Fibroblast of skin of abdomen (primary cell): ENCODE measurements at places on chromosomes 3 and 15.

DNA sequence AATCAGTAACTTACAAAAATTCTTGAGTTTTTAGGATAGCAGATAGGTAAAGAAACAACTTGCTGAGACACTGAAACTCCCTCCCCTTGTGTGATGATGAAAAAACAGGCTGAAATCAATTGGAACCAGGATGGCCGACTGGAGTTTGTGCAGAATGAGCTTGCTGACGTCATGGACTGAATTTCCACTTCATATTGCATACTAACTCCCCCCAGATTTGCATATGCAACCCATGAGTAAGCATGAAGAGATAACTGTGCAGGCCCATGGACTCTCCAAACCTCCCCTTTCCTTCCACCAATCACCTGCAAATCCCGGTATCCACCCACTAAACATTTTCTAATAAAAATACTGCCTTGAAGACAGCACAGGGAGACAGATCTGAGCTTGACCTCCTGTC, 82.0 kb upstream of the SCN5A start:
- no peak for DNase-seq

DNA sequence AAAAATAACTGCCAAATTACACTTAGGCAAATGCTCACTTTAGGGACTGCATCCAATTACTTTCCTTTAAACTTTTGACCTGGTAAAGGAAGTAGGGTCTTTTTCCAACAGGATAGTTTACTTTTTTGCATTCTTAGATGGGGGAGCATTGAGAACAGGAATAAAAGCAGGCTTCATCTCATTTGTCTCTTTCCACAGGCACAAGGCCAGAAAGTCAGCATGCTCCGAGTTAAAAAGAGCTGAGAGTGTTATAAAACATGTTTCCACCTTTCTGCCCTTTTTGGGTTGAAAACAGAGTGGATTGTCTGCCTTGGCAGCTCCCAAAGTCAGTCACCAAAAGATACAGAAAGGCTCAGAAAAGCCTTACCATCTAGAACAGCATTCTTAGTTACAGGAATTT, 404.9 kb upstream of the ALCAM start:
- peak; percentile 27 for DNase-seq

GRCh38 chr3:98952404-98952803, 50.9 kb upstream of the DCBLD2 start:
- DNase-seq, result no peak

DNA sequence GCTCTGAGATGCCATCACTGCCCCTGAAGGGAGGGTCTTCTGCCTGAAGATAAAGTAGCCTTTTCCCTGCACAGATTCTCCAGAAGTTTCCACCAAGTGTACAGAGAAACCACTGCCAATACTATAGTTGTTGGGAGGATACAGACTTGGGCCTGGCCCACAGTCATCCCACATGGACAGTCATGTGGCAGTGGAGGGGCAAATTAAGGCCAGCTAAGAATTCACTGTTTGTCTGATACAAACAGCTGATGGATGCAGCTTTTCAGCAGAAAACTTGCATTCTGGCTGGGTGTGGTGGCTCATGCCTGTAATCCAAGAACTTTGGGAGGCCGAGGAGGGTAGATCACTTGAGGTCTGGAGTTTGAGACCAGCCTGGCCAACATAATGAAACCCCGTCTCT, 22.1 kb downstream of the HOMER2 start:
- no peak for DNase-seq

- no peak for DNase-seq
Observed at GRCh38 chr3:46898321-46899150, 21.0 kb downstream of the PTH1R start.

- no peak for DNase-seq
Observed at GRCh38 chr3:109831403-109831802, 494.1 kb upstream of the DPPA4 start.

DNA sequence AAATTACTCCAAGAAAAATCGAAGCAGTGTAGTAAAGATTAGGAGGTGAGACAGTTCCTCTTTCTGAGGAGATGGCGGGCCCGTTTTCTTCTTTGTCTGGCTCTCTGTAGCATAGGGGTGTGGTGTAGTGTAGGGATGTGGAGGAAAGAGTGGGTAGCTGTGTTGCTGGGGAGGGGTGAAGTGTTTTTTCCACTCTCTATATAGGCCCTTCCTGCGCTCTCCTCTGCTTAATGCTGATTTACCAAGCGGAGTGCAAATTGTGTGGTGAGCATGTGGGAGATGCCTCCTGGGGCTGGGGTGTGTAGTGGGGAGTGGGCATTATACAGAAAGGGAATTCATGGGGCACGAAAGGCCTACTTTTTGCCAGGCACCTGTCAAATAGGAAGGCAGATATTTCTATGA, 94.9 kb downstream of the ST6GAL1 start:
- DNase-seq, result no peak

DNA sequence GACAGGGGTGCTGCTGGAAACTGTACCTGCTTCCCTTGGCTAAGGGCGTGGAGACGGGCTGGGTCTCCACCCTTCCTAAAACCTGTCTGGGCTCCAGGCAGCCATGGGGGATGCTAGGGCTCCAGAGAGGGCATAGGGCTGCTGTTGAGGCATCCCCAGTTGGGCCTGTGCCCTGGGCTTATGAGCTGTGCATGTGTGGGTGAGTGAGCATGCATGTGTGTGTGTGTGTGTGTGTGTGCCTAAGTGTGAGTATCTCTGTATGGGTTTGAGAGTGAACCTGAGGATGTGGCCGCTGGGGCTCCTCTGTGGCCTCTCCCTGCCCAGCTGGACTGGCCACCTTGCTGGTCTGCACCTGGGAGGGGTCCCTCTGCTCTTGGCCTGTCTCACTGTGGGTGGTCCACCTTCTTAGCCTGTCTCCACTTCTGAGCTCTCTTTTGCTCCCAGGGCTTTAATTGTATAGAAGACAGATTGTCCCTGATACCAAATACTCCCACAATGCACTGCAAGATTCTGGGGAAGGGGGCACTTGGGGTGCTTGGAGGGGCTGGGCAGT, 11.9 kb upstream of the TMEM115 start:
- peak; percentile 21 for DNase-seq

DNA sequence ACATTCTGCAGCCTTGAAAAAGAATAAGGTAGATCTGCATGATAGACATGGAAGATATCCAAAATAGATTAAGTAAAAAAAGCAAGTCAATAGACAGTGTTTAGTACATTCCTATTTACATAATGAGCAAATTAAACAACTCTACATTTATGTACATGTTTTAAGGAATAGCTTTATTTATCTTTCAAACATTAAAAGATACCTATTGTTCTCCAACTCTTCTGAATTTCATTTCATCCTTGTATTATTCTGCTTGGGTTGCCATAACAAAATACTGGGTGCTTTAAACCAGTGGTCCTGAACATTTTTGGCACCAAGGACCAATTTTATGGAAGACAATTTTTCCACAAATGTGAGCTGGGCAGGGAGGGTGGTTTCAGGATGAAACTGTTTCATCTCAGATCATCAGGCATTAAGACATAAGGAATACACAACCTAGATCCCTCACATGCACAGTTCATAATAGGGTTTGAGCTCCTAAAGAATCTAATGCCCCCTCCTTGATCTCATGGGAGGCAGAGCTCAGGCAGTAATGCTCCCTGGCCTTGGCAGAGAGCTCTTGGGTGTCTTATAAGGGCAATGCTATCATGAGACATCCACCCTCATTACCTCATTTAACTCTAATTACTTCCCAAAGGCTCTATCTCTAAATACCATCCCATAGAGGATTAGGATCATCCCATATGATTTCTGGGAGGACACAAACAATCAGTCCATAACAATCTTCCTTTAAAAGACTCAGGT, 6.8 kb upstream of the KATNBL1 start:
- DNase-seq, result no peak

DNA sequence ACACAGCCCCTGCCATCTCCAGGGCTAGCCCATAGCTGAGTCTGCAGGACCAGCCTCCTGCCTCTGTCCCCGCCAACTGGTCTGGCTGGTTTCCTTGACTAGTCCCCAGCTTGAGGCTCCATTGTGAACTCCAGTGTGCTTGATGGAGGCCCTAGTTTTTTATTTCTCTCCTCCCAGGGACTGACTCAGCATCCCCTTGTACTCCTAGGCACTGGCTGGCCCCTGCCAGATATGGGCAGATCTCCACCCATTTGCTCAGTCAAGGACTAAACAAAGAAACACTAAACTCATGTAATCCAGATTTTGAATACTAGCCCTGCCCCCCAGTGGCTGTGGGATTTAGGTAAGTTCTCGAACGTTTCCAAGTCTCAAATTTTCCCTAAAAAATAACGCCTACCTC, 415.4 kb upstream of the RORA start:
- DNase-seq, result no peak

- no peak for DNase-seq
Observed at GRCh38 chr15:73539212-73540128, 93.7 kb downstream of the NPTN start.

DNA sequence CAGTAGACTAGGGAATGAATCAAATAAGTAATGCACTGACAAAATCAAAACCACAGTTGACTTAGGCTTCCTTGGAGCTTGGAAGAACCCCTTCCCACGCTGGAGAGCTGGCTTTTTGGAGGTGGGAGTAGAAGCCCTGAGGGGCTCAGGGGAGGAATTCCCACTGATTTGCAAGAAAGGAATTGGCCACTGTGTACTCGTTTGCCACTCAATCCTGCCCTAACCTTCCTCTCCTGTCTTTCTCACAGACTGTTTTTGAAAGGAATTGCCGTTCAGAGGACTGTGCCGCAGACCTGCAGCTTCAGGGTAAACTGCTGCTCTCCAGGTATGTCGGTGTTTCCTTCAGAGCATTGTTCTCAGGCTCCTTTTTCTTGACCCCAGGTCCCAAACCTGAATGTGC, 208.2 kb upstream of the CTDSPL start:
- no peak for DNase-seq

DNA sequence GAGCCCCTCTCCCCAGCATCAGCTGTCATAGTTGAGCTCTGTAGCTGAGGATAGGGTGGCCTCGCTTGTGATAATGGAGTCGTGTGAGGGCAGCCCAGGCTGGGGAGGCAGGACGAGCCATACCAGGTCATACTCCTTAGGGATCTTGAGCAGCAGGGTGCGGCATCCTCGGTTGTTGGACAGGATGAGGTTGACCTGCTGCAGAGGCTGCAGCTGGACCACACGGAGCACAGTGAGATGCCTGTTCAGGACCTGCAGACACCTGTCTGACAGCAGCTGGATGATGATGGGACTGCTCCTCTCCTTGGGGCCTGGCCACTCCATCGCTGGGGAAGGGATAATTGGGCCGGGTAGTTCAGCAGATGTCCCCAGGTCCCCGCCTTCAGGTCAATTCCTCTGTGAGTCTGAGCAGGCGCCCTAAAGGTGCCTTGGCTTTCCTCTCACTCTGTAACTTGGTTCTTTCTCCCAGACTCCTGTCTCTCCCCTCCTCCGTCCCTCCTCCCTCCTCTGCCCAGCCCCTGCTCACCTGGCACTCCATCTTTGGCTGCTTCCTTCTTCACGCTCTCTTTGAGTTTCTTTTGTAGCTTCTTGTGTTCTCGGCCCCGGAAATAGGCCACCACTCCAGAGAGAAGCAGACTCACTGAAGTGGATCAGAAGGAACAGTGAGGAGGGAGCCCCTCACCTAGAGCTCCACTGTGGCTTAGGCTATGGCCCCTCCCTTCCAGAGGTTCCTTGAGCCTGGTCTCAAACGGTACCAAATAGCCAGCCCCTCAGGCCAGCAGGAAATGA, 7.8 kb downstream of the DUOX2 start:
- no peak for DNase-seq

GRCh38 chr15:82543160-82543559, 2.9 kb upstream of the RPS17 start:
- DNase-seq, result peak; percentile 82

- DNase-seq, result no peak
Observed at GRCh38 chr3:195255571-195256501, 15.1 kb downstream of the XXYLT1 start.

DNA sequence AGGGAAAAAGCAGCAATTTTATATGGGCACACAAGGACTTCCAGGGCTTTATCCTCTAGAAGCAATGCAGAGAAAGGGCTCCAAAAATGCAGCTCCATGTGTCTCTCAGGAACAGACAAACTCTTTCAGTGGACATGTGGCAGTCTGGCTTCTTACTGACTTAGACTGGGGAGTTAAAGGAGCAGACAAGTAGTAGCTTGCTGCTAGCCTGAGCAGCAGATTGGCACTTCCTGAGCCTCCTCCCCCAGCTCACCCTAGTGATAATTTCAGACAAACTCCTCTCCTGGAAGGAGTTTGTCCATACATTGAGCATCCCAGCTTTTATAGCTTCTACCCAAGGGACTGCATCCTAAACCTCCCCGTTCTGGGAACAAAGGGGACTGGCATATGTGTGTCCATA, 101.7 kb upstream of the MANF start:
- no peak for DNase-seq

DNA sequence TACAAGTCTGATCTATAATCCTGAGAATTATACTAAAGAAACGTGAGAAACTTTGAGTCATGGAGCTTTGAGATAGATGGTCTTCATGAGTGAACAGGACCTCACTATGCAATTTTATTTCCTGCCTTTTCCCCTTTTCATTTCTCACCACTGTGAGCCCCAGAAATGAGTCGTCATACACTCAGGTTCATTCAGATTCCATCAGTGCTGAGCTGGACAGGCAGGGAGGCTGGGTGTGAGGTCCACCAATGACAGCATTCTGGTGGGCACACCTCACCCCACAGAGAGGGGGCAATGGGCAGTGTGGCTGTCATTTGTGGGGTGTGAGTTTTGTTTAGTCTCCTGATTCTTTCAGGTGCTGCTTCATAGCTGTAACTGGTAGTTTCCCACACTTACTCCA, 16.9 kb downstream of the TIGIT start:
- peak; percentile 22 for DNase-seq

DNA sequence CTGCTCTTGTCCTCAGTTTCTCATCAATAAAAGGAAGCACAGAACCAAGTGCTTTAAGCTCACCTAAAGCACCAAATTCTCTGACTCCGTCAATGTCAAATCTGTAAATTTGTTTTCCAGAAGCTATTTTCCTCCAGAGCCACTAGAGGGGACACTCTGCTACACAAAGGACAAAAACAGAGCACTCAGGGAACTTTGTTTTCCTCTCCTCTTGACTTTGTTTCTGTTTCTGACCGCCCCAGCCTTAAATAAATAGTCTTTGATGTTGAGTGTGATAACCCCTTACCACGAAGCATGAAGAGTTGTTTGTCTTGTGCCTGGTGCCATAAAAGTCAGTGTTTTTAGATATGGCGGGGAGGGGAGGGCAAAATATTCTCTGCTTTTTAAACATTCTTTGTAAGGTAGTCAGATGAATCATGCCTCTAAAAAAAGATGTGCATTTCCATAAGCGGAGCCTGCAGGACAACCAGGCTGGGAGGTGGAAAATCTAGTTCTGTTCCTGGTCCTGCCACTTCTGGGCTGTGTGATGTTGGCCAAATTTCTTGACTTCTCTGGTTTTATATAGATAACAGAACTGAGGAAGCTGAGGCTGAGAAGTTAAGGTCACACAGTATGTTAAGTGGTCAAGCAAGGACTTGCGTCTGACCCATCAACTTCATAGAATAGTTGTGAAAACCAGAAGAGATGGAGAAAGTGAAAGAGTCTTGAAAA, 7.3 kb upstream of the ZBTB38 start:
- DNase-seq, result peak; percentile 83

DNA sequence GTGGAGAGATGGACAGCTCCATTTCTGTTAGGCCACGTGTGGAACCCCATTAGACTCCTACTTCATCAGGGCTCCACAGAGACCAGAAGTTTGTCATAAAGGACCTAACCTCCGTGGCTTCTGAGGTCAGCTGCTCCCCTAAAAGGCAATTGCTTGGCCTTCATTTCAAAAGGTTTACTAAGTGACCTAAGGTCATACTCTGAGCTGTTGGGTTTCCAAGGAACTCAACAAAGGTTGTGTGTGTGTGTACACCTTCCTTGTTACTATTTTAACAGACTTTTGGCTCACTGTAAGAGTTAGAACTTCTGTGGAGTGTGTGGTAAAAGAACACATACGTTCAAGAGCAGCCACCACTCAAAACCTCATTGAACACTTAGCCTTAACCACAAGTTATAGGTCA, 73.9 kb downstream of the SEC22A start:
- DNase-seq, result no peak
